ENCODE measurements at places on chromosomes 11 and 22.
A peak's percentile ranks its signal among the peaks of the same experiment; 100 is the strongest.

- DNase-seq, result no peak
These were observed 45.0 kb downstream of the TBC1D22A start for GRCh38 chr22:46807458-46807857.

GRCh38 chr11:72705442-72706365, 31.5 kb upstream of the PDE2A start:
- DNase-seq, result no peak

- DNase-seq, result no peak
These were observed 440 bp upstream of the TIMP3 start for GRCh38 chr22:32800994-32801536.

- peak; percentile 79 for DNase-seq
These were observed 18.5 kb upstream of the CBX7 start for GRCh38 chr22:39170825-39171622.

GRCh38 chr11:30049214-30049613, 32.4 kb upstream of the KCNA4 start:
- DNase-seq, result no peak

DNA sequence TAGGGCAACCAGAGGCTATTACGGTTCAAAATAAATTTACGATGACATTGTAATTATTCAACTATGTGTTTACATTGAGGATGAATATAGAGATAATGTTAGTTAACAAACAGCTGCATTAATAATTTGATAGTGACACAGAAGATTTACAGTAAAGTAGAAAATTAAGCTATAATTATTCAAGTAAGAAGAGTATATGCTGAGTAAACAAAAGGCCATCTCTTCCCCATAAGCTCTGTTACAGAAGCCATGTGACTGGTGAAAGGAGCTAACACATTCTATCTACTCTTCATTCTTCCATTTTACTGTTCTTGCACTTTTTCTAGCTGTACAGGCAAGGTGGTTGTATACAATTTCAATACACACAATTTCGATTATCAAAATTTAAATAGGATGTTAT, 54.2 kb downstream of the IMMP1L start:
- DNase-seq, result no peak

DNA sequence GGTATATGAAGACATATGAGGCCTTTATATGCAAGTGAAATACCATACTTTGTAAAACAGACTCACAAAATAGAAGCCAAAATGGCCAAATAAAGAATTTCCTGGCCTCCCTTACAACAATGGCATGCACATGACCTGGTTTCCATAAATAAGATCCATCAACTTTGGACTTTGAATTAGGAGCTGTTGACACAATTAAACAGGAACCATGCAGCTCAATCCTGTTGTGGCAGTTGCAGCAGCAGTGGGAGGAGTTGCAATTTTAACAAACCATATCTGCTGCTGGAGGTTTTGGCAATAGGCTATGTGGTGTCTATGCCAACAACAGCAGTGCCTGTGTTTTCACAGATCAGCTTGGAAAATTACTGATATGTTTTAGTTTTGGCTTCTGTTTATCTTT, 818.6 kb downstream of the FAM181B start:
- DNase-seq, result no peak

GRCh38 chr22:32818446-32819115, 17.1 kb downstream of the TIMP3 start:
- DNase-seq, result no peak

- no peak for DNase-seq
These were observed 3.8 kb downstream of the CYB5R3 start for GRCh38 chr22:42645341-42645937.

GRCh38 chr11:122453586-122453985, 201.9 kb upstream of the UBASH3B start:
- peak; percentile 16 for DNase-seq

- no peak for DNase-seq
These were observed 58.8 kb downstream of the ISX start for GRCh38 chr22:35124691-35125219.

DNA sequence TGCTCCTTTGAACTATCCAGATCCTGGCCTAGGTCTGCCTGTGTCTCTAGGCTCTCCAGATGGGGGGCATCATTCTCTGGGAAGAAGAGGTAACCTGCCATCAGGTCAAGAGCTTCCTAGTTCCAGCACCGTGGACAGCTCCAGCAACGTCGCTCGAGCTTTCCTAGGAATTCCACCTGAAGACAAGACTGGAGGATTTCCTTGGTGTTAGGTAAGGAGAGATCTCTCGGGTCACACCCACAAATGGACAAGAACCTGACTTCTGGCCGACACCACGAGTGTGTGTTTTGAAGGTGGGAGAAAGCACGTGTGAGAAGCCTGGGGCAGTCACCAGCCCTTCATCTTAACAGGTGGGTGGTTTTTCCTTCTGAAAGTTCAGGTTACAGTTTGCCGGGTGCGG, 1.2 kb downstream of the PRG3 start:
- no peak for DNase-seq

DNA sequence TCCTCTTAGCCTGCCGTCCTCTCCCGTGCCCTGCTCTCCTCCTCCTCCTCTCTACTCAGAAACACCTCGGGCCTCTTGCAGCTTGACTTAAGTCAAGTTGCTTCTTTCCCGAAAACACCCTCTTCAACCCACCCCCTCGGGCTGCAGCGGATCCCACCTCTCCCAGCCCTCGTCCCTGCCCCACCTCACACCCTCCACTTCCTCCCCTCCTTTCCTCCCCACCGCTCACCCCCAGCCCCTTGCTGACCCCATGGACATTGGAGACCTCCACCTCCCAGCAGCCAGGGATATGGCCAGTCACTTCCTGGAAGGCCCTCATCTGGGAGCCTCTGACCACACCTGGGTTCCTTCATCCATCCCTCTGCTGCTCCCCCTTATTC, 8.5 kb upstream of the CYTH4 start:
- no peak for DNase-seq

- DNase-seq, result no peak
These were observed 1002.7 kb downstream of the BRD1 start for GRCh38 chr22:48824712-48825651.

- no peak for DNase-seq
These were observed 161.1 kb upstream of the CADM1 start for GRCh38 chr11:115665175-115665821.

- DNase-seq, result no peak
These were observed 15.0 kb downstream of the RHOD start for GRCh38 chr11:67071420-67072284.

DNA sequence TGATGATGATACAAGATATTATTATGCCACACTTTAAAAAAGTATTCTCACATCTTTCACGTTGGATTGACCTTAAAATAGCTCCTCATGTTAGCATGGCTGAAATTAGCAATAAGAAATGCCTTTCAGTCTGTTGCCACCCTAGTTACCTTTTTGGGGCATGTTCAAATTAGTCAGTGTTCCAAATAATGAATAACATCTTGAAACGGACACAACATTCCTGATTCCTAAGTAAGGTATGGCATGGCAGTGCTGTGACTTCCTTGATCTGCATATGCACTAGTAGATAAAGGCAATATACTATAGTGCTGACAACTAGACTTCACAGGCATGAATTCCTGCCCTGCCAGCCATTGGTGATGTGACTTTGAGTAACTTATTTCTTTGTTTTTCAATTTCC, 914.5 kb downstream of the METTL15 start:
- no peak for DNase-seq

DNA sequence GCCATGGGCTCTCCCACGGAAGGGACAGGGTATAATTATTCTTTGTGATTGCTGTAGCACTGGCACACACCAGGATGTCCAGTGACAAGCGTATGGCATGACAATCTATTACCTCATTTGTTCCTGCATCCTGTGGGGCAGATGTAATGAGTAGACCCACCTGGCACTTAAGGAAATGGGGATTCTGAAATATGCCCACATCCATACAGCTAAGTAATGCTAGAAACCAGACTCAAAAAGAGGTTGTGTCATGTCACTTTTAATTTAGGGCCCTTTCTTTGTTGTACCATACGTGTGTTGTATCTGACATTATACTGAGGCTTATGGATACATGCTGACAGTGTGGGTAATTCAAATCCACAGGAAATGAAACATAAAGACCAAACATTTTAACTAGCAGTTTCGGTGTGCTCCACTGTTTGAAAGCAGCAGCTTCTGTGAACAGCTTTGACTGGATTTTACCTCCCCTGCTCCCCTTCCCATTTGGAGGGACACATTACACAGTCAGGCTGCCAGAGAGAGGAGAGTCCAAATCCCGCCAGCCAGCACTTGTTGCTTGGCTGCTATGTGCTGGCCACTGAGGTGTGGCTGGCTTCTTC, 21.2 kb downstream of the GRAMD1B start:
- no peak for DNase-seq

DNA sequence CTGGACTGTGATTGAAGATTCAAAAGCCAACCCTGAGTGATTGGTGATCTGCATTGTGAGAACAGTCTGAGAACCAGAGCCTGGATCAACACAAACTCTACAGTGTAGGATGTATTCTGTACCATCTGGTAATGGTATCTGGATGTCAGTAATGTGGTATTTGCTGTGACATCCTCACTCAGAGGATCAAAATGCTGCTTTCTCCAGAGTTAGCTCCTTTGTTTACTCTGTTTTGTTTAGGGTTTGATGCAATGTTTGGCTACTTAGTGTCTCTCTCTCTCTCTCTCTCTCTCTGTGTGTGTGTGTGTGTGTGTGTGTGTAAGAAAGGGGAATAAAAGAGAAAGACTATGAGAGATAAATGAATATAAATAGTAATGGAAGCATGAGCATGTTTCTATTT, 24.3 kb downstream of the CASP4 start:
- no peak for DNase-seq

- no peak for DNase-seq
These were observed 324.4 kb upstream of the B3GAT1 start for GRCh38 chr11:134736251-134736947.

DNA sequence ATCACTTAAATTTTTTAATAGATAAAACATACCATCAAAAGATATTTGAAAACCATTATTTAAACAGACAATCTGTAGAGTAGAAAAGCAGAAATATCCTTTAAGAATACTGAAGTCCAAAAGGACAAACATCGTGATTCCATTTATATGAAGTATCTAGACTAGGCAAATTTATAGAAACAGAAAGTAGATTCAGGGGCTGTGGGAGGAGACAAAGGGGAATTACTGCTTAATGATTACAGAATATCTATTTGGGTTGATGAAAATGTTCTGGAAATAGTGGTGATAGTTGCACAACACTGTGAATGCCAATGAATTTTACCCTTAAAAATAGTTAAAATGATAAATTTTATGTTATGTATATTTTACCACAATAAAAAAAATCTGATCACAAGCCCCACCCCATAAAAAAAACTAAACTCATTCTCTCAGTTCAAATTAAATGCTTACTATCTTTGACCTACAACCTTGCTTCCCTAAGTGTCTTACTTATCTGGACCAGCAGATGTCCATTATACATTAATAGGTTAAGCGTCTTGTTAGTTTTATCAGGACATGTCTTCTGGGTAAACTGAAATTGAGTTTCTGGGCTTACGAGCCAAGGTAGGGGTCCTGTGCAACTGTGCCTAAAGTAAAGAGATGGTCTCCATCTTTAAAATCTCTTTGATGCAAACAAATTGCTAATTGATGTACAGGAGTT, 86.3 kb downstream of the FCHSD2 start:
- no peak for DNase-seq

- no peak for DNase-seq
These were observed 8.7 kb upstream of the LAYN start for GRCh38 chr11:111531687-111532364.

- no peak for DNase-seq
These were observed 68.9 kb downstream of the CHST1 start for GRCh38 chr11:45596571-45596970.

DNA sequence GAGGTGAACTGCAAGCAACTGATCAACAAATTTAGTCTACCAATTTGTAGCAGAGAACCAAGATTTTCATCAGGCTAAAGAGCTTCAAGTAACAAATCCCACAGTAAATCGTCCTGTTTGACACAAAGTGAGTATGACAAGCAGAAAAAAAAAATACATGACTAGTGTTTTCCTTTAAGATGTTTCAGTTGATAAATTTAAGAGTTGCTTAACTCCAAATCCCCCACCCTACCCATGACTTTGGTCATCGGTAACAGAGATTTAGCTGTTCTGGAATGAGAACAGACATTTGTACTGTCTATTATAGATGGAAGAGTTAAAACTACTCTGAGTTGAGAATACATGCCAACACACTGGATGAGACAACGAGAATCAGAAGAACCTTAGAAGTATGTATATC, 165.0 kb upstream of the MTMR2 start:
- DNase-seq, result no peak

DNA sequence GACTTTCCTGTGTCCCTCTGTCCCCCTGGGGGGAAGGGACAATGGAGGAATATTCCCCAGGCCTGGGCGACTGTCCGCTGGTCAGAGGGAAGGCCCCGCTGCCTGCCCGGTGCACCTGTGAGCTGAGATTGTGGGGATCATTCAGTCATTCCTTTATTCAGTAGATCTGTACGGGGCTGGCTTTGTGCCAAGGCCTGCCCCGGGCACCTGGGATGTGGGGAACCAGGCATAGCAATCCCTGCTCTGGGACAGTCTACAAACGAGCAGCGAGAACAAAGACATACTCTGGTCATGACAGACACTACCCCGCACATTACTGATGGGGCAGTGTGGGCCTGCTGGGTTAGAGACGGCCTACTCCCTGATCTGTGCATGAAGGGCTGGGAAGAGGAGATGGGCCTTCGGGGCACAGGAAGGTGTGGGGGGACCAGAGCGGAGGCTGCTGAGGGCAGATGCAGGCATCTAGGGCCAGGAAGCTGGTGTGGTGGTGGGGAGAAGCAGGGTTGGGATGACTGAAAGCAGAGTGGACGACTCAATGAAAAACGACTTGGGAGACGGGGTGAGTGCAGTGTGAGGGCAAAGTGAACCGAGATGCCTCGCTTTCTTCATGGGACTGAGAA, 1.8 kb upstream of the MYO7A start:
- no peak for DNase-seq

GRCh38 chr22:29904020-29904419, 21.0 kb downstream of the MTMR3 start:
- no peak for DNase-seq

DNA sequence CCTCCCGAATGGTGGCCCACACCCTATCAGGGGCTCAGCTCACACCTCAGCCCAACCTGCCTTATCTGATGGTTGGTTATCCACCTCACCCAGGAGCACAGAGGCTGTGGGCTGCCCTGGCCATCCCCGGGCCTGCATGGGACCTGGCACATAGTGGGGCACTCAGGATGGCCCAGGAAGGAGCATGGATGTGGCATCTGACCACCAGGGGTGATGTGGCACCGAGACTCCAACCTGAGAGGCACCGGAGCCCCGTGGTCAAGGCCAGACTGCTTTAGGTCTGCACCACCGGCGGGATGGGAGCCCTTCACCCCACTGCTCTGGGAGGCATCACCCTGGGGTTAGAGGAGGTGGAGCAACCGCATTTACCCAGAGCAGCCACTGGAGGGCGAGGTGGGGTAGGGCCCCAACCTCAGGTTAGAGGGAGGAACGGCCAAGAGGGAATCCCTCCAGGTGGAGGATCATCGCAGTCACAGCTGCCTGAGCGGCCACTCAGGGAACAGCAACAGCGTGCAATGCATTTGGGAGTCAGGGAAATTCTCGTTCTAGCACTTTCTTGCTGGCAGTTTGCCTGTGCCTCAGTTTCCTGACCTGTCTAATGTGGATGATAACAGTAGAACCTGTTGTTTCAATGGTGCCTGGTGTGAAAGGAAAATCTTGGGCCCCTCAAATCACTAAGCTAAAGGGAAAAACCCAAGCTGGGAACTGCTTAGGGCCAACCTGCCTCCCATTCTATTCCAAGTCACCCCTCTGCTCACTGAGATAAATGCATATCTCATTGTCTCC, 52.9 kb upstream of the CARS1 start:
- no peak for DNase-seq
